ENCODE measurements at places on chromosomes 1 and 21.

- DNase-seq, result no peak
Observed at GRCh38 chr1:233485385-233485784, 128.5 kb upstream of the KCNK1 start.

DNA sequence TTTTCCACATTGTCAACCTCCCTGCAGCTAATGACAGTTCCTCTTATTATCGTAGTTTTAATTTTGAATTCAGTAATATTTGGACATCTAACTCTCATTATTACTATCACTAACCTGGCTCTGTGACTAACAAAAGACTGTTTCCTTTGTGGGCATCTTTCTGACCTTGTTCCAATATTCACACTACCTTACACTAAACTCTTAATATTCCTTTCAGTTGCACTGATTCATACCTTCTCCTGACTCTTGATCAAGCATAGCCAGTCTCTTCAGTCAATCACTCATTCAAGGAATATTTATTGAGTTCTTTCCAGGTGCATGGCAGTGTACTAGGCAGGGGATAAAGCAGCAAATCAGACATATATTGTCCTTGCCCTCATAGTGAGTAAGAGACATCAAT, 7.8 kb upstream of the CTNNBIP1 start:
- DNase-seq, result no peak

- no peak for DNase-seq
Observed at GRCh38 chr1:220895412-220895946, 16.2 kb downstream of the HLX start.

GRCh38 chr1:204694145-204694544, 8.6 kb upstream of the LRRN2 start:
- DNase-seq, result no peak

- no peak for DNase-seq
Observed at GRCh38 chr1:107095647-107096046, 39.2 kb downstream of the PRMT6 start.

- DNase-seq, result no peak
Observed at GRCh38 chr1:185969028-185969427, 234.8 kb downstream of the HMCN1 start.

- no peak for DNase-seq
Observed at GRCh38 chr21:27291006-27291405, 324.1 kb upstream of the ADAMTS5 start.

- DNase-seq, result no peak
Observed at GRCh38 chr1:229596925-229597699, 28.8 kb downstream of the TAF5L start.

- DNase-seq, result peak; percentile 42
Observed at GRCh38 chr1:113872219-113872935, 865 bp upstream of the PTPN22 start.

DNA sequence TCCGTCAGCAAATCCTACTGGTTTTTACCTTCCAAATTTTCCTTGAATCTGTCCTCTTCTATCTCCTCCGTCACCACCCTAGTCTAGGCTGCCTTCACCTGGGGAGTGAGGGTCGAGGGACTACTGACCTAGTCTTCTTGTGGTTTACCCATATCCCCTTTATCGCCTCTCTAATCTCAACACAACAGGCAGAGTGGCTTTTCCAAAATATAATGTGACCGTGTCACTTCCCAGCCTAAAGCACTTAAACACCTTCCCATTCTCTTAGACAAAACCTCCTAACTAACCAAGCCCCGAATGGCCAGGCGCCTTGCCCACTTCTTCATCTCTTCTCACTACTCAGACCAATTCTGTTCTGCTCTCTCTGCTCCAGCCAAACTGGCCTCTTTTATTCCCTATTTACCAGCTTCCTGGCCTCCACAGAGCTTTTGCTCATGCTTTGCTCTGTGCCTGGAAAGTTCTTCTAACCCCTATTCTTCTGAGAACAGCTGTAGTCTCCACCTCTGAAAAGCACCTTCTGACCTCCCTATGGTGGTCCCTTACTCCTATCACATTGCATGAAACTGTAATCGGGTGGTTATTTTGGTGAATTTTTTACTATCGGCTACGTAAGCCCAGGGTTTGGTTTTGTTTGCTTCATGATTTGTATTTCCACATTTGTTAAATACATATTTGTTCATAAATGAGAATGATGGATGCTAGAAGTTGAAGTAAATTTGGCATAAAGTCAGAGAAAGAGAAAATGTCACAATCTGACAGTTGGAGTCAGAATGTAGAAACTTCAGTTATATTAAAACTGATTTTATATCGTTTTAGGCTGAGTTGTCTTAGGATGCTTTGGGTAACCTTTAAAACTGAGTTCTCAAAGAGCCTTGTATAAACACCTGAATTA, 1.2 kb upstream of the NBPF1 start:
- DNase-seq, result no peak

DNA sequence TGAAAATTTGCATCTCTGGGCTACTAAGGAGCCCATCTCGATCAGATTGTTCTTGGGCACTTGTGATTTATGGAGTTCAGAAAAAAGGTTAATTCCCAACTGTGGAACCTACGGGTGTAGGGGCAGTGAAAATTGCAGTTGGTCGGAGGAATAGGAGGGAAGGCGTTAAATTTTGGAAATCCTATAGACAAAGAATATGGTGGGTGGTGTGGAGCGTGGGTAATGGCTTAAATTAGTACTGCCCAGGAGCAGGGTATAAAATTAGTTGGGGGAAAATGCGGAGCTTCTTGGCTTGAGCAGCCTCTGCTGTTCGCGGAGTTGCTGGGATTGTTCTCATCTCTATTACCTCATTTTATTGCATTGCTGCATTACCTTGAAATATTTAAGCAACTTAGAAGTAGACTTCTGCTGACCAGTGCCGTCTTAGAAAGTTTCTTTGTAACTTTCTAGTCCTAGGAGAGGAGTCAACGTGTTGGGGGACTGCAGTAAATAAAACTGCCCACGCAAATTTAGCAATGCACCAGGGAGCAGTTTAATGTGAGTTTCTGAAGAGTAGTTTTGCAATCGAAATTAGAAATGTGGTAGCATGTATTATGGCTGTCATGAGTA, 514 bp downstream of the S1PR1 start:
- DNase-seq, result no peak

DNA sequence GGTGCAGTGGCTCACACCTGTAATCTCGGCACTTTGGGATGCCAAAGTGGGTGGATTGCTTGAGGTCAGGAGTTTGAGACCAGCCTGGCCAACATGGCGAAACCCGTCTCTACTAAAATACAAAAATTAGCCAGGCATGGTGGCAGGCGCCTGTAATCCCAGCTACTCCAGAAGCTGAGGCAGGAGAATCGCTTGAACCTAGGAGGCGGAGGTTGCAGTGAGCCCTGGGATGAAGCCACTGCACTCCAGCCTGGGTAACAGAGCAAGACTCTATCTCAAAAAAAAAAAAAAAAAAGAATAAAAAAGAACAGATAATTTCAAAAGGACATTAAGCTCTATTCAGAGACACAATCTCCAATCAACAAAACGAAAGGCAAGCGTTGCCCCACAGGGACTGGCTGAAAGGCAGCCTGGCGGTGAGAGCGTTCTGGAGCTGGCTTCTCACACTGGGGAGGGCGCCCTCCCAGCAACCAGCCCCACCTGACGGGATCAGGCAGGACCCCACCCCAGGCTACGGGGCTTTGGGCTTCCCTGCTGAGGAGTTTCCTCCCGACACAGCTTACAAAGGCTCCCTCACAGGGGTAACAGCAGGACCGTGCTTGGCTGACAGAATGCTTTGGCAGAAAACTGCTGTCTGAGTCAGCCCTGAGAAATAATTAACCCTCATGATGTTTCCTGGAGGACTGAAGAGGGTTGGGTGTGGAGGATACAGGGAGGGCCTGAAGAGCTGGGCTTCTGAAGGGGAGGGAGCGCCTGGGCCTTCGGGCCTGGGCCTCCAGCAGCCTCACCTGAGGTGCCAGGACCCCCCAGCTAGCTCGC, 31.1 kb upstream of the SRP9 start:
- no peak for DNase-seq

DNA sequence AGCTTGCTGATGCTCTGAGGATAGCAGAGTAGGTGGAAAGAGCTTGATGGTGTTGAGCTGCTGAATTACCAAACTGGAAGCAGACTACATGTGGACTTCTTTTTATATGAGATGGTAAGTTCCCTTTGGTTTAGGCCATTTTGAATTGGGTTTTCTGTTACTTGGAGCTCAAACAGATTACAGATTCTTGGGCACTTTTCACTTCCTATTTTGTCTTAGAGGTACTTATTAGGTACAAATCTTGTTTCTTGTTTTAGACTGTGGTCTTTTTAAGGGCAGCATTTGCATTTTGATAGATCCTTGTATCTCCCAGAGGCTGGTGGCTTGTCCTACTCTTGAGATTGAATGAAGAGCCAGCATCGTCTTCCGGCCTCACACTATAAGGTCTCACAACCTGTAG, 70.2 kb downstream of the GADD45A start:
- no peak for DNase-seq

GRCh38 chr1:46525253-46525983, 26.0 kb downstream of the KNCN start:
- DNase-seq, result no peak
